Stomach (tissue), 19 donors: ENCODE measurements at places on chromosomes 2 and 18. TPM values are rescaled to one million over a fixed set of nuclear protein-coding genes. Genes with fewer than 3 reads are reported as not detected.

The UGGT1 gene
- total RNA-seq: 19.3 TPM

DNA sequence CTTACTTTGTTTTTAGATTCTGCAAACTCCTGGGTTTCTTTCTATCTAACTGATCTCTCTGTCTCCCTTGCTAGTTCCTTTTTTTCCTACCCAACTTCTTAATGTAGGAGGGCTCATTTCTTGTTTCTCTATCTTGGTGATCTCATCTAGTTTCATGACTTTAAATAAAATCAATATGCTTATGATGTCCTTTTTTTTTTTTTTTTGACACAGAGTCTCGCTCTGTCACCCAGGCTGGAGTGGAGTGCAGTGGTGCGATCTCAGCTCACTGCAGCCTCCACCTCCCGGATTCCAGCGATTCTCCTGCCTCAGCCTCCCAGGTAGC, 42.2 kb upstream of the IL1RL1 start:
- DNase-seq: no peak

The PCARE gene
- total RNA-seq: not detected

- DNase-seq: no peak
These were observed 162.2 kb upstream of the TACR1 start for GRCh38 chr2:75361486-75361885.

GRCh38 chr2:33363325-33364298, 112.8 kb upstream of the RASGRP3 start:
- DNase-seq: no peak
